8988T (cell line): ENCODE measurements at places on chromosomes 6 and 20.

GRCh38 chr6:52696418-52696817 lies 25.5 kb downstream of the TMEM14A start:
- no peak for DNase-seq

GRCh38 chr6:45505470-45505869 lies 127.7 kb upstream of the SUPT3H start:
- no peak for DNase-seq

GRCh38 chr6:119506631-119507174 lies 157.1 kb upstream of the MAN1A1 start:
- no peak for DNase-seq

DNA sequence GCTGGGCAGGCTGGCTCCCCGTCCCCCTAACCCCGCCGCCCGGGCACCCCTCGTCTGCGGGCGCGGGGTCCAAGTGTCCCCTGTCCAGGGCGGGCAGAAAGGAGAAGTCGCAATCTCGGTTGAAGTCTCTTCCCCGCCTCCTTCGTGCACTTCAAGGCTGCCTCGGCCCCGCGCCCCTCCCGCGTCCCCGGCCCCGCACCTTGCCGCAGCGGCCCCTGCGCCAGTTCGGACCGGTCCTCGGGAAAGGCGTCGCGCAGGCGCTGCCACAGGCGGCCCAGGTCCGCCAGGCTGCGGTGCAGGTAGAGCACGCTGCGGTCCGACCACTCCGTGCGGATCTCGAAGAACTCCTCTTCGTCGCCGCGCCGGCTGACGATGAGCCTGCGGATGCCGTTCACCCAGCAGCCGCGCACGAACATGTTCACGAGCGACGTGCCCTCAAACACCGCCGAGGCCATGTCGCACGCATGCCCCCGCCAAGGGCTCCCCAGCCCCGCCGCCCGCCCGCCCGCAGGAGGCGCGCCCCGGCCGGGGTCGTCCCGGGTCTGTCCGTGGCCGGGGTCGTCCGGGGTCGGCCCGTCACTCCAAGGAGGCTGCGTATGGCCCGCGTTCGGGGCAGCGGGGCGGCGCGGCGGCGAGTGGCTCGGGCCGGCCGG lies at the start of gene PXDC1:
Gene PXDC1, minus strand, starts transcription at position 637 of the 653 bp plus-strand sequence. Its CDS starts 182 bp downstream, at position 455.
- DNase-seq = no peak

DNA sequence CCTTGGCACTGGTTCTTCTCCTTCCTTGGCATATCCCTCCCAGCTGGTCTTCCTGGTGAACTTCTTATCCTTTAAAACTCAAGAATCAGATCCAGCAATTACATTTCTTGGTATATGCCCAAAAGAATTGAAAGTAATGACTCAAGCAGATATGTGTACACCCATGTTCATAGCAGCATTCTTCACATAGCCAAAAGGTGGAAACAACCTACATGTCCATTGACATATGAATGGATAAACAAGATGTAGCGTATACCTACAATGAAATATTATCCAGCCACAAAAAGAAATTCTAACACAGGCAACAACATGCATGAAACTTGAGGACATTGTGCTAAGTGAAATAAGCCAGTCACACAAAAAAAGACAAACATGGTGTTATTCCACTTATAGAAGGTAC lies 103.7 kb upstream of the NT5E start:
- DNase-seq = no peak
